ENCODE measurements at places on chromosomes 1 and 21. TPM values are rescaled to one million over a fixed set of nuclear protein-coding genes. Genes with fewer than 3 reads are reported as not detected.

Gene FCAMR
- not detected for total RNA-seq

Gene STUM
- 39.1 TPM for total RNA-seq

Gene SLC35D1
- total RNA-seq: 9.3 TPM

Gene MTF1
- 4.2 TPM for total RNA-seq

Gene WDR4
- 10.6 TPM for total RNA-seq

Gene C1orf50
- 11.1 TPM for total RNA-seq

Gene SPRR5
- not detected for total RNA-seq

Gene WDR47
- 211 TPM for total RNA-seq

Gene PLEKHA6
- total RNA-seq: 10.3 TPM

Gene NOL9
- total RNA-seq: 28.3 TPM

Gene PTPRC
- total RNA-seq: 3.0 TPM

Gene PPFIA4
- total RNA-seq: 12.3 TPM

Gene LYPLAL1
- total RNA-seq: 23.8 TPM
